ENCODE measurements at places on chromosomes 12 and 14.

DNA sequence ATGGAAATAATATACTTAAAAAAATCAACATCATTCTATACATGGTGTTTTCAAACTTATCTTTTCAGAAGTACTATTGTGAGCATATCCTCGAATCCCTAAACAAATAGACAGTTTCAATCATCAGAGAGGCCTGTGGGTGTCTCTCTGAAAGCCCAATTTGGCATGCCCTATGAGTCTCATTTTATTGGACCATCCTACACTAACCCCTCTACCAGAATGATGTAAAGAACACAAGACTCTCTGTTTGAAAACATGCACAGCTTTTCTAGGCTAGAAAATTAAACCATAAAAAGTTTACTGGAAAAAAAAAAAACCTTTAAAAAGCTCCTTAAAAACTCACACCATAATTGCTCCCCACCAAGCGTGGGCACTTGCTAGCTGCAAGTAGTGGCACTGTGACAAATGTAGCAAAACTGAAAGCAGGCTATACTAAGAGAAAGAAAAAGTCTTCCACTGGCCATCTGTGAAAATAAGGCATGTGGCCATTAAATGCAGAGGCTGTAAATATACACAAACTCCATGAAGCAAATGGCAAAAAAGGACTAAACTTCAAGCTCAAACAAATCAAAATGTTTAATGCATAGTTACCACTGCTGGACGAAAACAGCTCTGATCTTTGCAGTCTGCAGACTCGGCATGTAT lies 394.2 kb downstream of the SOX5 start:
- no peak for DNase-seq

DNA sequence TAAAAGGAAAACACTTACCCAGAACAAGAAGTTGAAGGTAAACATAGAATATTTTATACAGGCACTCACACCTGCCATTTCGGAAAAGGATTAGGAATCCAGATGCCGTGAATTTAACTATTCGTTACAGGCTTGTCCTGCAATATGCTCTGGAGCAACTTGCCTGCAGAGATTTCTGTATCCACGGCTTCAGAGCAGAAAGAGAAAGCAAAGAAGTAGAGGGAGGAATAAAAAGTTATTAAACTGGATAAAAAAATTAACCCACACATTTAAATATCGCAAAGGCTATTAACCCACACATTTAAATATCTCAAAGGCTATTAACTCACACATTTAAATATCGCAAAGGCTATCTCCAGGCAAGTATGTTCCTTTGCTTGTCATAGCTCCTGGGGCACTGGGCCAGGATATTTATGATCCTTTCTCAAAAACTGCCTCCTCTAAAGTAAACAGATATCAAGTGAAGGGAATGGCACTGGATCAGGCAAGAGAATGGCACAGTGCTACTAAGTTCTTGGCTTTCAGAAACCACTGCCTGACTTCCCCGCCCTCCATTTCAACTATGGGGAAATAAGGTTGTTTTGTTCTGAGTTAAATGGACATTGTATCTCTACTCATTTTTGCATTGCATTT lies at the start of gene TSPAN8:
Gene TSPAN8, minus strand, starts transcription at position 399 of the 633 bp plus-strand sequence. Its CDS starts 321 bp downstream, at position 78.
- DNase-seq, result no peak

DNA sequence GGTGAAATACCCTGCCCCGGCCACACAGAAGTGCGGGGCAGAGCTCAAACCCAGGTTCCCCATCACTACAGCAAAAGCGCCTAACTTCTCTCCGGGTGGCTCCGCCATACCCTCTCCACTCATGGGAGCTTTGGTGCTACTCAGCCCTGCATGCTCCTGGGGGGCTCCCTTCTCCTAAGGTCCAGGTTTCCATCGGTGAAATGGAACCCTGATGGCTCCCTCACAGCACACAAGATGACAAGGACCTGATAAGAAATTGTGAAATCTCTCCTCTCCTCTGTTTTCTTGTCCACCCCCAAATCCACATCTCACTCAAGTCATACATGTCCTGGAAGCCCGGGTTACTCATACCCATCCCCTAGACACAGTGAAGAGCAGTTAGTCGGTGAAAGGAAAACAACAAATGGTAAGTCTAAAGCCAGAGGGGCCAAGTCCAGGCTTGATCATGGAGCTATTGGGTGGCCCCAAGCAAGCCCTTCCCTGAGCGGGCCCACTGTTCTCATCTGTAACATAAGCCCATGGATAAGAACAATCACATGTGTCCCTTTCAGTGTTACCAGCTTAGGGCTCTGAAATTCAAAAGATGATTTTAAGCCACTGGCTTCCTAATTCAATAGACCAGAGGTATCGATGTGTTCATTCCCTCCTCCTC lies 317.5 kb downstream of the BCL11B start:
- no peak for DNase-seq

DNA sequence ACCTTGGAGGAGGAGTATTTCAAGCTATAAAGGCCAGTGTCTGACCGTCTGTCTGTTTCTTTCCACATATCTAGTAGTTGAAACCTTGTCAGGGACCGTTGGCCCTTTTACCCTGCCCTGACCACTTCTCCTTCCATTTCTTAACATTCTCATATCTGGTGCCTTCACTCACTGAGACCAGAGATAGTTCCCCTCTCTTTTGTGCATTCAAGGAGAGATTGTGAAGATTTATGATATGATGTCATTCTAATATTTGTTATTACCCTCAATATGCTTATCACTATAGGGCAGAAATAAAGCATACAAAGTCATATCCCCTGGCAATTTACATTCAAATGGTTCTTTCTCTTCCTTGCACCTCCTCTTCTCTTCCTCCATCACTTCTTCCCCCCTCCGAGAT lies 83.3 kb downstream of the PLXNC1 start:
- no peak for DNase-seq

DNA sequence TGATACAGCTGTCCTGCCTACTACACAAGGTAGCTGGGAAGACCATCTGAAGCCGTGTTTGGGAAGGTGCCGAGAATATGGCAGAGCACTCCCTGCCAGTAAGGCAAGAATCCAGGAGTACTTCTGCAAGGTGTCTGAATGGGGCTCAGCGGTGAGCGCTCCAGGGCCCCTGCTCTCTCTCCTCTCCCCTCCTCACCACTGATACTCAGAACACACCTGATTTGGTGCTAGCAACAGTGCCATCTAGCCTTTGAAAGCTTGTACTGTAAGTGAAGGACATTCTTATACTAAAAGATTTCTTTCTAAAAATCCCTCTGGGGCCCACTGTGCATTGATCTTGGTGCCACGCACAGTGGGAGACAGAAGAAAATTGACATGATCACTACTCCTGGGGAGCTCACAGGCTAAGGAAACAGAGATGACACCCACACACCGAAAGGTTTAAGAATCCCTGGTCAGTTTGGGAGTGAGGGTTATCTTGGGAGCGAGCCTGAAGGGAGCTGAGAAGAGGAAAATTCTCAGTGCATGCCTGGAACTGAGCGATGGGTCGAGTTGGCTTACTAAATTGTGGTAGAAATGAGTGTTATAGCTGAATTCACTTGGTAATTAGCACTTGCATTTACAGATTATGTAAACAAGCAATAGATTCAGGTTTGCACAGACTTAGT lies 216.9 kb downstream of the NTF3 start:
- DNase-seq, result no peak

DNA sequence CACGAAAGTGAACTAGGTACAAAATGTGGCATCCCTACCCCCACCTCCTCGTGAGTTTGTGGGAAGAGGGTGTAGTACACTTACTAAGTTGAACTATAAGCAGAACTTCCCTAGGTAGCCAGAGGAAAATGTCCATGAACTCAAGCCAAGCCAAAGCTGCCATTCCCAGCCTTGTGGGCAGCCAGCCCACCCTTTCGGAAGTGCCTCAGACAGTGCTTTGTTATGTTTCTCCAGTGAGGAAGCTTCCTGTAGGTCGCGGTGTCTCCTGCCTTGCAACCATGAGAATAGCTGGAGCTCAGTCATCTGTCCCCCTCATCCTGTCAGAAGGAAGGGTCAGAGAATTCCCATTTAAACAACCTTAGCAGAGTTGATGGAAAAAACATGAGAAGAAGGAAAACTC lies 266.9 kb downstream of the DUSP6 start:
- DNase-seq, result no peak

DNA sequence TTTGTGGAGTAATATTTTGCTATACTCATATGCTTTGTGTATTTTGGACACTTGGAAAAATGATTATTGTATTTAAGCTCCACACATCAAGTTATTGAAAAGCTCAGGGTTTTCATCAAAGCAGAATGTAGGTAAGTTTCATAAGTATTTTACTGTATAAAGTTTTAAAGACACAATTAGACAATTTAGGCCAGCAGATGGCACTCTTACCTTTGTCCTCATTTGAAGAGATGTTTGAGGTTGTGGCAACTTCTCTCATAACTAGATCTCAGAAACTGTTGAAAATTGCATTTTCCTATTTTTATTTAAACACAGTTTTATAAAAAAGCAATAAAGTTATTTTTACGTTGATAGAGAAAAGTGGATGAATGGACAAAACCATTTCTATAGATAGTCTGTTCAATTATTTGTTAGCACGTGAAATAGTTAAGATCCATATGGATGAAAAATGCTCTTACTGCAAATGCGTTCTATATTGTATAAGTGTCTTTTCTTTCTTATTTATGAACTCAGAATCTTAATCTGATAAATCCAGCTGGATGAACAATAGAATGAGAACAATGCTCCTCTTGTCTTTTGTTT lies 300.0 kb downstream of the AEBP2 start:
- no peak for DNase-seq

DNA sequence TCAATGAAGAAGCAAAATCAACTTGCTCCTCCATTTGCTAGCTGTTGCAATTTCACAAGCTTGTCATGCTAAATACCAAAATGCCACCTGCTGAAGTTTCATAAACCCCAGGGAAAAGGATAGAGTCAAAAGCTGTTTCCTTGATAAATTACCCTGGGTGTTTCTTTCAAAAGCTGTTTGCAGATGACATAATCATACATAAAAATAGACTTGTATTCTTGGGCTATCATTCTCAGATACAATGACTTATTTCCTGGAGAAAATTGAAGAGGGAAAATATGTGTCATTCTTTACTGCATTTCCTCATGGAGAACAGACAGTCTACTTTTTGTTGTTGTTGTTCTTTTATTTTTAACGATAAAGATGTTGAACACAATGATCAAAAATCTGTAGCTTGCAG lies 119.2 kb downstream of the GALC start:
- no peak for DNase-seq

GRCh38 chr14:71136386-71137060 lies 229.3 kb downstream of the PCNX1 start:
- DNase-seq, result no peak

- no peak for DNase-seq
Observed at GRCh38 chr14:99349721-99350495, 77.9 kb upstream of the BCL11B start.

DNA sequence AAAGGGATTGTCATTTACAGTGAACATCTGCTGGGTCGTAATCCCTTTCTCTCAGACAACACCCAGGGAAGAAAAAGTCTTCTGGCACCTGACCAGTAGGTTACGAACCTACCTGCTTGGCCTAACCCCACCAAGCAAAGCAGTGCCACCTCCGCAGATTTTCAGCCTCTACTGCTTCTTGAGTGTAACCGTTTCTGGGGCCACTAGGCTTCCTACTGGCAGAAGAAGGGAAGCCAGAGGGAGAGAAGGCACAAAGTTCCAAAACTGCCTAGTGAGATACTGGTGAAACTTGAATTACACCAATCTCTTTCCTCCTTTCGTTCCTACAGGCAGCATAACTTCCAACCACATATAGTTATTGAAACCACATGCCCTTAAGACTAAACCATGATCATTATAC lies 383.6 kb downstream of the BCAT1 start:
- no peak for DNase-seq

GRCh38 chr12:128140551-128140950 lies 126.4 kb upstream of the TMEM132C start:
- no peak for DNase-seq

DNA sequence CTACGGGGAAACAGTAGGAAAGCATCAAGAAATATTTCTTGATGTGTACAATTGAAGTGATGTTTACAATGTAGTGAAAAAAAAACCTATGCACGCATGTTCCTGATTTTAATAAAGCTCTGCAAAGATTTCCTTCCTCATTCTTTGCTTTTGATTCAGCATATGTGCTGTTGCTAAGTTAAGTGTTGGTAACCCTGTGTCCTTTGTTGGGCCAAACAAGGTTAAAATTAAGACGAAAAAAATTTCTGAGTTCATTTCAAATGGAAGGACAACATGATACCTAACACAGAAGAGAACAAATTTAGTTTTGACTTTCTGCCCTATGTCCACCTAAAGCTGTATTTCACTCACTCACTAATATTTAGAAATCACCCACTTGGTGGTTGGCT lies 62.8 kb downstream of the PPP2R5C start:
- no peak for DNase-seq

GRCh38 chr12:72330301-72330700 lies 58.1 kb downstream of the TRHDE start:
- no peak for DNase-seq

- DNase-seq, result no peak
Observed at GRCh38 chr12:39612250-39612649, 7.4 kb downstream of the ABCD2 start.

- DNase-seq, result no peak
Observed at GRCh38 chr14:46344327-46344937, 307.1 kb downstream of the RPL10L start.

DNA sequence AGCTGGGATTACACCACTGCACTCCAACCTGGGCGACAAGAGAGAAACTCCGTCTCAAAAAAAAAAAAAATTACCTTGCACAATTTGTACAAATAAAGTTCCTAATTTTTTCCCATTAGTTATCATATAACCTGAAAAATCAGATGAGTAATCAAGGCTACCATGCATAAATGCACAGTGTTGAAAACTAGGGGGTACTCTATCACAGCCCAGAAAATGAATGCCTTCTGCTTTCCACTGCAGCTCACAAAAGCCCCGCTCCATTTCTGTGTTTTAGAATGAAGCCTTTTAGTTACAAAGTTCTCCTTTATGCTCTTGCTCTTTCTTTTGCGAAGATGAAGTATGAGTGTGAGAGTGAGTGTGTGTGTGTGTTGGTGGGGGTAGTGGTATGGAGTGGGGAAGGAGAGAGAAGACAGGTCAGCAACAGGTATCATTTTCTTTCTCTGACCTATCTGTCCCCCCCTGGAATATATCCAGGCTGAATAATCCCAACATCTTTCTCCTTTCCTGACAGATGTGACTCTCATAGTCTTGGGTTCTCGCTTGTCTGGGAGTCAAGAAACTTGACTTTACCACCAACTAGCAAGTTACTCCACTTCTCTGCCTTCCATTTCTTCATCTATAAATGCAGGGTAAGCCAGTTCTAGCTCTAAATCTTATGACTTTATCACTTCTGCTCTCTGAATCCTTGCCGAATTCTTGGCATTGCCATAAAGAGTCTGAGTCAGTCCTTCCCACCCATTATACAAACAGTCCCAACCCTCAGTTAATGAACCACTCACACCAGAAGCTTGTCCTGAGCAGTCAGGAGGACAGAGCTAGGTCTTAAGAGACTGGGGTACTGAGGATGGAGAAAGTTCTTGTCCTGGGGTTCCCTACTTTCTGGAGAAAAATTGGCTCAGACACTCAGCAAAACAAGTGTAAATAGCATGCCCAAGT lies 16.1 kb downstream of the BIN2 start:
- DNase-seq, result no peak

DNA sequence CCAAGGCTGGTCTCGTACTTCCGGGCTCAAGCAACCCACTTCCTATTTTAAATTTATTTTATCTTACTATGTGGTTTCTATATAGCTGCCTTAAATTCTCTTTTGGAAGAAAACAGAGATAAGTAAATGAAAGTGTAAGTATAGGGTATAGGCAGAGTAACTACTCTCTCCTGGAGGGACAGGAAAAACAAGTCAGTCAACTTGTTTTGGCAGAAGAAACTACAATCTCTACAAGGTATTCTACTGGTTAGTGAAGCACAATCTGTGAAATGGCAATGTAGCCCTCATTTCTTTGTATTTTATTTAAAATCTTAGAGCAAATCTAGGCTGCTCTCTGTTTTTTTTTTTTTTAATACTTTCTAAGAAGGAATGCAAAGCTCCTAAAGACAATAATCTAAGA lies 55.4 kb downstream of the UBR7 start:
- no peak for DNase-seq

Data from stimulated activated CD4-positive, alpha-beta T cell treated with anti-CD3 and anti-CD28 coated beads, Interleukin-4, amount 100 ng/mL, for 4 hours (primary cell).